ENCODE measurements at places on chromosomes 1 and 21.

- peak; percentile 70 for DNase-seq
Measured at GRCh38 chr1:12204140-12204539, 25.7 kb upstream of the VPS13D start.

DNA sequence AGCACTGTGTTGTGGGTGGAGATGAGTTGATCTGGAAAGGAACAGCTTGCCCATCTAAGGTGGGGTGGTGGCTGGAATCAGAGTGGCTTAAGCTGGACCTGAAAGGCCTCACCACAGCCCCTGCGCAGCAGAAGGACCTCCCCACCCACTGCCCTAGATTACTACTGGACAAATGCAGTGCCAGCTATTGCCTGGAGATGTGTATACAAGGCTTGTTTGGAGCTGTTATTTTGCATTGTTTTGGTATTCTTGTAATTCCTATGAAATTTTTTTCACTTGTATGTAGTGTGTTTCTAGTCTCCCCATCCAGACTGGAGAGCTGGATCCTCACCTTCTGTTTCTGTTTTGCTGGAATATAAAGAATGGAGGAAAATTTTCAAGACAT is 1.3 kb upstream of the SLC30A1 start:
- DNase-seq = no peak

GRCh38 chr1:37718901-37719571 is 26.7 kb downstream of the CDCA8 start:
- no peak for DNase-seq

- DNase-seq = no peak
Measured at GRCh38 chr1:99590578-99591209, 55.2 kb upstream of the PALMD start.

DNA sequence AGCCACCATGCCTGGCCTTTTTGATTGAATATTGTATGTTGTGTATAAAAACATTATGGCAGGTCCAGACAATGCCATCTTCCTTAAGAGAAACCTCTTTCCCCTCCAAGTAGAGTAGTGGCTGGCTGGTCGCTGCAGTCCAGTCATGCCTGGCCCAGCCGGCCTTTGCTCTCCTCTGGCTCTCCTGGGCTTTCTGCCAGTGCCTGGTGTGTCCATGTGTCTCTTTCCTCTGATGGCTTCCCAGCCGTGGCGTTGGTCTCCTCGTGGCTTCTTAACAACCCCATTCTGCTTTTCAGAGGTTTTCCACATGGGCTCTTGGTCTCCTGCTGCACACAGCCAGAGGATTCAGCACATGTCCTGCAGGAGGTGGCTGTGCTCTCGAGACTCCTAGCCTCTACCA is 58.7 kb downstream of the DIP2A start:
- DNase-seq = no peak

- DNase-seq = no peak
Measured at GRCh38 chr1:68111519-68112436, 61.4 kb upstream of the DIRAS3 start.

DNA sequence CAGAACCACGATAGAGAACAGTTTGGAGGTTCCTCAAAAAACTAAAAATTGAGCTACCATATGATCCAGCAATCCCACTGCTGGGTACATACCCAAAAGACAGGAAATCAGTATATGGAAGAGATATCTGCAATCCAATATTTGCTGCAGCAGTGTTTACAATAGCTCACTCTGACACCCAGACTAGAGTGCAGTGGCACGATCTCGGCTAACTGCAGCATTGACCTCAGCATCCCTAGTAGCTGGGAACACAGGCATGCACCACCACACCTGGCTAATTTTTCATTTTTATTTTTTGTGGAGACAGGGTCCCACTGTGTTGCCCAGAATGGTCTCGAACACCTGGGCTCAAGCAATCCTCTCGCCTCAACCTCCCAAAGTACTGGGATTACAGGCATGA is 13.1 kb downstream of the TTC13 start:
- DNase-seq = no peak

GRCh38 chr1:27646676-27647075 is 11.7 kb upstream of the FGR start:
- DNase-seq = no peak

- no peak for DNase-seq
Measured at GRCh38 chr1:37034121-37035013, at the start of gene GRIK3. Gene GRIK3, minus strand, starts transcription at chr1:37034515. Its CDS starts 407 bp downstream, at chr1:37034108.
